HT-29 (cell line): ENCODE measurements at places on chromosomes 16 and 17. TPM values are rescaled to one million over a fixed set of nuclear protein-coding genes. Genes with fewer than 3 reads are reported as not detected.

DNA sequence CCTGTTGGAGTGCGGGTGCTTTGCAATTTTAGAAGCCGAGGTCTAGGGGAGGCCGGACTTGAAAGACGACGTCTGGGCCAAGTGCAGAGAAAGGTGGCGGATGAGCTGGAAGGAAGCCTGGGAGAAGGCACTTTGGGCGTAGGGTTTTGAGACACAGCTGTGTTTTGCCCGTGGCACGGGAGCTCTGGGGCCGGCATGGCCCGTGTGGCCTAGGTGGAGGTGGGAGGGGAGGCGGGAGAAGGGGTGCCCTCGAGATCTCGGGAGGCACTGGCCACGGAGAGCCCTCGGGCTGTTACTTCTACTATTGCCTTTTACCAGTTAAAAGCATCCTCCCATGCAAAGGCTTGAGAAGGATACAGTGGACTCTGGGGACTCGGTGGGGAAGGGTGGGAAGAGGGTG is 161.9 kb downstream of the FOXL1 start:
- no peak for DNase-seq

GRCh38 chr17:64117981-64118979 is 11.7 kb downstream of the ERN1 start:
- no peak for DNase-seq

DNA sequence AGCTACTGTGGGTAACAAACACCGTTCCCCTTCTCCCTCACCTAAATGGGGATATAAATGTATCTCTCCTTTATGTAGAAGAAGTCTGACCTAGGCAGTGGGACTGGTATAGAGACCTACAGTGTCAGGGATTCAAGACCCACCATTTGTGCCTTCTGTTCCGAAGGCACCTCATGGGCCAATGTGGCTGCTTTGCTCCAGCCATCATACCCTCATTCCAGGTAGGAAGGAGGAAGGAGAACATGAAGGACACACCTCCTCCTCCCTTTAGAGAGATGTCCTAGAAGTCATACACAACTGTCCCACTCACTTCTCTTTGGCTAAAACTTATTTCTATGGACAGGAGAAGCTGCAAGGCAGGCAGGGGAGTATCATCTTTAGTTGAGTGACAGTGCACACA is 8.3 kb upstream of the CRISPLD2 start:
- no peak for DNase-seq

The LITAFD gene
- not detected in 2 replicates for total RNA-seq
